ENCODE measurements at places on chromosomes 2 and 18.
A peak's percentile ranks its signal among the peaks of the same experiment; 100 is the strongest.

- DNase-seq = peak; percentile 73
Measured at GRCh38 chr2:26274058-26274613, 29.4 kb downstream of the HADHB start.

- DNase-seq = no peak
Measured at GRCh38 chr2:9493478-9493877, 19.1 kb downstream of the IAH1 start.

DNA sequence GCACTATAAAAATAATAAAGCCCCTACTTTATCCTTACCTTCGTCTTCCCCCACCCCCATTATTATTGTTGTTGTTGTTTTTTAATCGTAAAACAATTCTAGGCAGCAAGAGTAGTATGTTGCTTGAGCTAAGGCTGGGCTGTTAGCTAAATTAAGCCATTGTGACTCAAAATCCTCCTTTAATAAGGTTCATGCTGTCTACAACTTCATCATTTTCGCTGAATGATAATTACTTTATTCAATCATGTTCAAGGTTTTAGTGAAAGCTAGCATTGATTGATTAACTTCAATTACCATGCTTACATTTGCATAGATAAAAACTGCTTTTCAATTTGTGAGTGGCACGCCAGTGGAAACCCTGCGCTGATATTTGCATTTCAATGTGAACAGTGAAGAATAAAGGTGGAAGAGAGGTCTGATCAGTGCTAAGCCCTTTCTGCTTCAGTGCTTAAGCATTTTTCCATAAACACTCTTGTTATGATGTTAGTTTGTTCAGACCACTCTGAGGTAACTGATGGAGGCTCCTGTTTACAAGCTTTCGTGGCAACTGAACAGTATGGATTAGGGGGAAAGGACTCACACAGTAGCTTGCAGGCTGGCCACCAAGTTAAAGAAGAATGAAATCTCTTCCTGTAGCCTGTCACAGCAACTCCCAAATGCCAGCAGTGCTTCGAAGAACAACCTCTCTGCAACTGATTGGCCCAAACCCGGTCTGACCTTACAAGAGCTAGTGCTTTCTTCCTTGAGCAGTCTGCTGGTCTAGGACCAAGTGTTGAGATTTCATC is 156.8 kb downstream of the GPD2 start:
- DNase-seq = no peak

GRCh38 chr2:142974288-142975024 is 97.0 kb downstream of the KYNU start:
- peak; percentile 43 for DNase-seq

DNA sequence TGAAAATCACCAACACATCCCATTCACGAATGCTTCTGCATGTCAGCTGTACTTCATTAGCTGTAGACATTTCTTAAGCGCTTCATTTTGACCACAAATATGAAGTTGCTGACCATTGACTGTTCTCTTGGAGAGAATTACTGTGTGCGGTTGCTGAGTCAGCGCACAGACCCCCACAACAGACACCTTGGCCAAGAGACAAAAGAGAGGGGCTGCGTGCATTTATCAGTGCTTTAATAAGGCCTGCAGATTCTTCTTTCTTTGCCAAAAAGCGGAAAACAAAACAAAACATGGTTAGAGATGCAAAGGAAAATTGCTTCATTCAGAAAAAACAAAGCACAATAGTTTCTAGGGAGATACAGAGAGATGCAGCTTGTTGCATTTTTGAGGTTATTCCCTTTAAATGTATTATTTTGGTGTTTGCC is 174.7 kb downstream of the ACKR3 start:
- peak; percentile 100 for DNase-seq

GRCh38 chr2:147468349-147468748 is 376.5 kb upstream of the ACVR2A start:
- DNase-seq = no peak

DNA sequence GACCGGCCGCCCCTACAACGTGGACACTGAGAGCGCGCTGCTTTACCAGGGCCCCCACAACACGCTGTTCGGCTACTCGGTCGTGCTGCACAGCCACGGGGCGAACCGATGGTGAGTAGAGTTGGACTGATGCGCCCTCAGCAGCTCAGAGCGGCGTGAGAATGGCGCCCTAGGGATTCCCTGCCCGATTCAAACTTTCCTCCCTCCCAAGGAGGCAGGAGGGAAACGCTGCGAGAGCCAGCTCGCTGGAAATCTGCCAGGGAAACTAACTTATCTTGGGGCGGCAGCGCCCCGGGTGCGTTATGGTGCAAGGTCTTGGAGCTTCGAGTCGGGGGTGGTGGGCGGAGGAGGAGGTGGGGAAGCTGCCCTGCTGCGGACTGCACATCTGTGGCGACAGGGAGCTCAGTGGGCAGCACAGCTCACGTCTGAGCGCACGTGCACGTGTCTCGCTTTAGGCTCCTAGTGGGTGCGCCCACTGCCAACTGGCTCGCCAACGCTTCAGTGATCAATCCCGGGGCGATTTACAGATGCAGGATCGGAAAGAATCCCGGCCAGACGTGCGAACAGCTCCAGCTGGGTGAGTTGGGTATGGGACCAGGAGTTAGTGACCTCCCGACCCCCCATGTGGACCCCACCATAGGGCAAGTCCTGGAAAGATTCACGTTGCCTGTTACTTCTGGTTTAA is 697 bp downstream of the ITGA4 start:
- DNase-seq = peak; percentile 55

DNA sequence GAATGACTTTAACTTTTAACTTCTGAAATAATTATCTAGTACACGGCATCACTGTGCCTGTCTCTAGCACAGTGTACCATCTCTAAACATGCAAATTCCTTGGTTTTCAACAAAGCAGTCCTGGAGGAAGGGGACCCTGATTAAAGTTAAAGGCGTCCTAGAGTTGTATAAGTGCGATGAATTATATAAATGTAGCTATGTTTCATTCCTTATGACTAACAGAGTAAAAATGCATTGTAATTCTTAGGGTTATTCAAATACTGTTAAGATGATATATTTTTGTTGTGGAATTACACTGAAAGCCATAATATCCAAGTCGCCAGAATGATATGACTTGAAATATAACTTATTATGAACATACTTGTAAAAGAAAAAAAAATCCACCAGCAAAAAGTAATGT is 544.9 kb upstream of the LINC00305 start:
- DNase-seq = peak; percentile 62

- DNase-seq = peak; percentile 37
Measured at GRCh38 chr2:212974692-212975091, 176.7 kb downstream of the IKZF2 start.

DNA sequence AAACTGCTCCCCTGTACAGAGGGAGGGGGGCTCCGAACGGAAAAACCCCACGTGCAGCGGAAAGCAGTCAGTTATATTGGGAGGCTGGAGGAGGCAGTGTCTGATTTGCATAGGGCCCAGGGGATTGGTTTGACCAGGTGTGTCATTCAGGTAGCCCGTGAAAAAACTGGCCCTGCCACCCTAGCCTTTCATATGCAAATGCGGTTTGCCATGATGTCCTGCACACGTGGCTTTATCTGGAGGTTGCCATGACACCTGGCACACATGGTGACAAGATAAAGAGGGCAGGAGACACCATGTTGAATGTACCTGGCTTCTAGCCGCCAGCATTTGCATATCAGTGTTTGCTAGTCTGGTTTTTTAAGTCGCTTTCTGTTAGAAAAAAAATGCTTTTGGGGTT is 20.5 kb downstream of the SLC25A52 start:
- DNase-seq = no peak

DNA sequence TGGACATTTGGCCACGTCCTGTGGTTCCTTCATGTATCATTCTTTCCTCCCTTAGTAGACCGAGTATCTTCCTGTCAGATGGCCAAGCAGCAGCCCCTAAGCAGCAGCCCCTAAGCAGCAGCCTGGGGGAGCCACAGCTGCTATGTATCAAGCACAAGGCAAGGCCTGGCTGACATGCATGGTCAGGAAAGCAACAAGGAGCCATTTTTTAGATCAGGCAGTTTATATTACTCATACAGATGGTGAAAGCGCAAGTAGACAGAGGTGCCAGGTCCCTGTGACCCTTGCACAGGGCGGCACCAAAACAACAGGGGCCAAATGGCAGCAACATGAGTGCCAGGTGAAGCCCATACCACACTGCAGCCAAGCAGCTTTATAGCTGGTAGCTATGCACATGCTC is 22.1 kb downstream of the CHCHD5 start:
- no peak for DNase-seq

DNA sequence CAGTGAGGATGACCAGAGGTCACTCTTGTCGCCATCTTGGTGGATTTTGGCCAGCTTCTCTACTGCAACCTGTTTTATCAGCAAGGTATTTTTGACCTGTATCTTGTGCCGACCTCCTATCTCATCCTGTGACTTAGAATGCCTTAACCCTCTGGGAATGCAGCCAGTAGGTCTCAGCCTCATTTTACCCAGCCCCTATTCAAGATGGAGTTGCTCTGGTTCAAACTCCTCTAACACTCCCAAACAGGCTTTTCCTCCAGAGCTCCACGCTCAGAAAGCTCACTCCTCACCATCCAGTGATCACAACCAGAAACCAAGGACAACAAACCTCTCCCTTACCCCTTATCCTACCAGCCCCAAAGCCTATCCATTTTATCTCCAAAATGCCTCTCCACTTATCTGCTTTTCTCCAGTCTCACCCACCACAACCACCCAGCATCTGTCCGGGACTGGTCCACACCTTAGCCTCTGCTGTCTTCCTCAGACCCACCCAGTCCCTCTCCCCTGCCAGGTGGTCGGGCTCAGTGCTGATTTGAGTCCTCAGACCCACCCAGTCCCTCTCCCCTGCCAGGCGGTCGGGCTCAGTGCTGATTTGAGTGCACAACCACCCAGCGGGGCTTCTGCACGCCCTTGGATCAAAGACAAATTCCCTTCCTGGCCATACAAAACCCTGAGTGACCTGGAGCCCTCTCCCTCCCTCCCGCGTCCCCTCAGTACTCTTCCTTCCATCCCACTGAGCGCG is 11.7 kb upstream of the SMAD7 start:
- no peak for DNase-seq

DNA sequence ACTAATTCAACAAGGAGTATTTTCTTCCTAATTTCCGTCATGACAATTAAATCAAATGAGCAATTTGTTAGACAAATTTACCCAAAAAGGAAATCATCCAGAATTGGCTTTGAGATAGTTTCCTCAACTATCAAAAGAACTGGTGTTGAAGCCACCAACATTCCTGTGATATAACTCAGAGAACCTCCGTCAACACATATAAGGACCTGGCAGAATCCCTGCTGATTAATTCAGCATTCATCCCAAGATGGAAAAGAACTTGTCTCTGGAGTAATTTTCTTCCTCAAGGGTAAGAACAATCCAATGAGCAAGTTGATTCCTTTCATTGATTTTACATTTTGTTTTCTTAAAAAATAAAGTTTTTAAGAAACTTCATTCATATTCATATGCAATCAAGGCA is 62.0 kb downstream of the MBD2 start:
- peak; percentile 89 for DNase-seq

- DNase-seq = no peak
Measured at GRCh38 chr2:18243816-18244215, 316.6 kb downstream of the RDH14 start.

DNA sequence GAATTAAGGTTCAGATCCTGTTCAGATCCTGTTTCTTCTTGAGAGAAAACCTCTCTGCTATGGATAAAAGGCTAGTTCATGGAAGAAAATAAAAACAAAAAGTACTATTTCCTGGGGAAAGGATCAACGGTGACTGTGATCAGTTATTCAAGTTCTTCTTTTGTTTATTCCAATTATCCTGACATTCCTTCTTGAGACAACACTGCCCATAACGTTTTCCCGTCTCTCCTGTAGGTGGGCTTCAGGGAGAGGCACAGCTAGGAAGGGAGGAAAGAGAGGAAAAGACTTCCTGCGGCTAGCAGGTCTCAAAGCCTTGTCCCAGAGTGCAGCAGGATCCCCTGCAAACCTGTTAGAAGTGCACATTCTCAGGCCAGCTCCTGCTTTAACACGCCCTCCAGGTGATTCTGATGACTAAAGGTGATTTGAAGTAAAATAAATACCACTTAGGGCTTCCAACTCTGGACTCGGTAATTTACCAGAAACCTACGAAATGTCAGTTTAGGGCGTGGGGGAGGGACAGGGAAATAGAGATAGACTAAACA is 4.5 kb upstream of the FHL2 start:
- DNase-seq = no peak

- no peak for DNase-seq
Measured at GRCh38 chr2:164771897-164772296, 69.7 kb downstream of the COBLL1 start.

- DNase-seq = no peak
Measured at GRCh38 chr18:9755615-9756014, 47.5 kb downstream of the RAB31 start.

GRCh38 chr18:10488017-10488416 is 33.6 kb downstream of the APCDD1 start:
- DNase-seq = no peak

- DNase-seq = peak; percentile 3
Measured at GRCh38 chr18:26621161-26622026, 73.0 kb upstream of the KCTD1 start.

DNA sequence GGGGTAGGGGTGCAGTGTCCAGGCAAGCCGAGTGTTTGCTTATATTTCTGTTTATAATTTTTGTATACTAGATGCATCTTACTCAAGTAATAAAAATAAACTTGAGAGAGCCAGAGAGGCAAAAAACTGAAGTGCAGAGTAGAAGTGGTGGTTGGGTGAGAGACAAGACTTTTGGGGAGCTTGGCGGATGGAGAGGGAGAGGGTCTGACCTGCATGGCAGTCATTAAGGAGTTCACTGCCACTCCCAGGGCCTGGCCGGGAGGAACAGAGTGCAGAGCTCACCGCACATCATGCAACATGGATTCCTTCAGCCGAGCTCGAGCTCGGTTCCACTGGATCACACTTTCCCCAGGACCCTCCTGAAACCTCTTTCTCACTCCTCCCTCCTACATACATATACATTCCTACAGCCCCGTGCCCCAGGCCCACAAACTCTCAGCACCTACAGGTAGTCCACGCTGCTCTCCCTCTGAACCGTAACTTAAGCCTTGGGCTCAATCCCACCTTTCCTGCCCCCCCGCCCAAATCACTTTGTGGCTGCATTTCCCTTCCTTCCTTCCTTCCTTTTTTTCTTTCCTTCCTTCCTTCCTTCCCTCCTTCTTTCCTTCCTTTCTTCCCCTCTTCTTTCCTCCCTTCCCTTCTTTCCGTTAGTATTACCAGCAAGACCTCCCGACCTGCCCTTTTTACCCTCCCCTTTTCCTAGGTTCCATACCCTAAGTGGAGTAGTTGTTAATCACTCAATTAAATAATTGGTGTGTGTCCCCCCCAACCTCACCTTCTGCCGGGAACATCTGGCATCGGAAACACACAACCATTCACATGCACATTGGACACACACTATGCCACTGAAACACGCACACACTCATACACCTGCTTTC is 37.1 kb upstream of the ATP6V1B1 start:
- no peak for DNase-seq

DNA sequence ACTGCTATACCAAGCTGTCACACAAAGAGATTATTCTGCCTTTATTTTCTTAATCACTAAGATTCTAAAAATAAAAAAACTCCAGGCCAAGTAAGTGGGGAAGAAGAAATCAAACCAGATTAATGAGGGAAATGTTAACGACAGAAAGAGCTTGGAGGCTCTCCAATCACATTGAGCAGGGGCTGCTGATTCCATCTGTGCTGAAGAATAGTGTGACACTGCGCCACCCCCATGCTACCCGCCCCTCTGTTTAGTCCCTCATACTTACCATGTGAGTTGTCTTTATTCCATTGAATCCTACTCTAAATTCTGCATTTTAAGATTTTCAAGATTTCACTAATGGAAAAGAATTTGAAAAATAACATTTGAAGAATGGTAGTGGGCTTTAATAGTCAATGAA is 998.0 kb upstream of the CDH2 start:
- no peak for DNase-seq
